ENCODE measurements at places on chromosomes 3 and 15. TPM values are rescaled to one million over a fixed set of nuclear protein-coding genes. Genes with fewer than 3 reads are reported as not detected.
A peak's percentile ranks its signal among the peaks of the same experiment; 100 is the strongest.

The TIGIT gene
- total RNA-seq, result 0.89 TPM

DNA sequence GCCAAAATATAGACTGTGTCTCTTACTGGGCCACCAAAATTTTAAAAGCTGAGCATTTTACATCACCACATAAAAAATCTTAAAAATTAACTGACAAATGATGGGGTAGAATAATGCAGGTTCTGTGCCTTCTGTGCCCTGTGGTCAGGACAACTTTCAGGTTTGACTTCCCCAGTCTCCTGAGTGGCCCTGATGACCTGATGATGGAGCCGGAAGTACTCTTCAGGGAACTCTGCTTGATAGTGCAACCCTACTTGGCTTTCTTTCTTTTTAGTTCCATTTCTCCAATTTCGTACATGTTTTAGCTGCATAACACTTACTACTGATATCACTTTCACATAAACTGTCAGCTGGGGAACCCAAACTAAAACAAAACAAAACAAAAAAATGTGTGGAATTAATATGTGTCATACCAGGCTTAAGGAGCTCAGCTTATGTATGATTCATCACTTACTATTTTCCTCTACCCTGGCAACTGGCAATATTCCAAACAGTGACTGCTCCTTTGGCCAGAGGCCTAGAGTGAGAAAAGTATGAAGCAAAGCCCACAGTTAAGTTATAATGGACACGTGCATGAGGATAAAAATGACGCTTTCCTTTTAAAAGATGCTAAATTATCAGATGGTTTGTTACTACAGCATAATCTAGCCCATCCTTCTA is 194.3 kb downstream of the BCHE start:
- peak; percentile 32 for DNase-seq

DNA sequence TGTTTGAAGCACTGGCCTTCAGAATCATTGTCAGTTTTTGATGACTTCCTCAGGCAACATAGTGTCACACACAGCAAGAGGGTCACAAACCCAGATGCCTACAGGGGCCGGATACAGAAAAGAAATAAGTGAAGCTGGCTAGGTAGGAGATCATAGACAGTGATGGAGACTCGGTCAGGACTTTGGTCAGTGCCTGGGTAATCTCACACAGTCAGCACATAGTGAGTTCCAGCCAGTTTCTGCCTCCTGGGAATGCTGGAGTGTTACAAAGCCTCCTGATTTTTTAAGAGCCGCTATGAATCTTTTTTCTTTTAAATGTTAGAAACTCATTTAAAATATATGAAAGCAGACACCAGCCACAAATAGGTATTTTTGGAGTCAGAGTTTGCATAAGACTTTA is 399.1 kb downstream of the IL5RA start:
- DNase-seq, result no peak

The CMTM7 gene
- 42.4 TPM for total RNA-seq

The GALNT15 gene
- total RNA-seq, result 4.4 TPM

DNA sequence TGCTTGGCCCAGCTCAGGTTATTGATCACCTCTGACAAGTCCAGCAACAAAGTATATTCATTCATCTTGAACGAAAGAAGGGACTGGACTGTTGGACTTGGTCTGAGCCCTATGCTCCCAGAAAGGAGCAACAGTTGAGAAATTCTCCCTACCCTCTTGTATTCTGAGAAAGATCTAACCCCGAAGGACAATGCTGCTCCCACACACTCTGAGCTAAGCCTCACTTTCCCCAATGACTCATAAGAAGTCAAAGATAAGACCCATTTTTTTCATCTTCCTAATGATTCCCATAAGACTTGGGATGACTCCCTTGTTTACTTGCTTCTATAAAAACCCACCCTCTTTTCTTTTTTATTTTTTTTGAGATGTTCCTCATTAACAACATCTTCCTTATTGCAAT is 549.4 kb upstream of the MDFIC2 start:
- no peak for DNase-seq

GRCh38 chr3:65093641-65094040 is 405.8 kb upstream of the ADAMTS9 start:
- DNase-seq, result no peak

DNA sequence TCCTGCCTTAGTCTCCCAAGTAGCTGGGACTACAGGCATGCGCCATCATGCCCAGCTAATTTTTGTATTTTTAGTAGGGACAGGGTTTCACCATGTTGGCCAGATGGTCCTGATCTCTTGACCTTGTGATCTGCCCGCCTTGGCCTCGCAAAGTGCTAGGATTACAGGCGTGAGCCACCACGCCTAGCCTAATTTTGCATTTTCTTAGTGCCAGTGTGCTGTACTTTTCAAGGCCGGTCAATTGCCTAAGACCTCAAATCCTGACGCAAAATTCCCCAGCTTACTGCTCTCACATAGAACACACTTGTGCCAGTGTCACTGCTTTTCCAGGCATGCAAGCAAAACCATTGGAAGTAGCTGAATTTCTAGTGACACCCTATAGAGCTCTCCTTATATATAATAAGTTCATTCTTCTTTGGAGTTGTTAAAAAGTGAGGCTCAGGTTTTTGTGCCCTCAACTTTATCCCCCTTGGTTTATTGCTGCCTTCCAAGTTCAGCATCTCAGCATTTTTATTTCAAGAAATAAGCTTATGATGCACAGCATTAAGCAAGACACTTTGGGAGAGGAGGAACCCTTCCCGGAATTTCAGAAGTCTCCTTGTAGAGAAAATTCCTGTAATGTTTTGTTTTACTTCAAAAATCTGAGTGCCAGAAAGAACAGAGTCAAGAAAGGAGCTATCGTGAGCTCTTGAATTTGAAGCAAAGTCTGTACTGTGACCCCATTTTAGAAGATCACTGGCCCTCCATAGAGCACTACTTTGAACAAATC is 93.2 kb downstream of the FILIP1L start:
- DNase-seq, result no peak

DNA sequence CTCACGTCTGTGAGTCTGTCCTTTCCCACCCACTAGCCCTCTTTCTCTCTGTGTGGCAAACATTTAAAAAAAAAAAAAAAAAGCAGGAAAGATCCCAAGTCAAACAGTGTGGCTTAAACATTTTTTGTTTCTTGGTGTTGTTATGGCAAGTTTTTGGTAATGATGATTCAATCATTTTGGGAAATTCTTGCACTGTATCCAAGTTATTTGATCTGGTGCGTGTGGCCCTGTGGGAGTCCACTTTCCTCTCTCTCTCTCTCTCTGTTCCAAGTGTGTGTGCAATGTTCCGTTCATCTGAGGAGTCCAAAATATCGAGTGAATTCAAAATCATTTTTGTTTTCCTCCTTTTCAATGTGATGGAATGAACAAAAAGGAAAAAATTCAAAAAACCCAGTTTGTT is 97.7 kb downstream of the GAP43 start:
- DNase-seq, result no peak

Data from upper lobe of left lung (tissue), 6 donors.